Activated T-cell treated with anti-CD3 and anti-CD28 coated beads for 48 hours (primary cell): ENCODE measurements at places on chromosomes 2 and 18.
A peak's percentile ranks its signal among the peaks of the same experiment; 100 is the strongest.

GRCh38 chr2:145914716-145915115 lies 1394.8 kb upstream of the ZEB2 start:
- DNase-seq, result no peak

DNA sequence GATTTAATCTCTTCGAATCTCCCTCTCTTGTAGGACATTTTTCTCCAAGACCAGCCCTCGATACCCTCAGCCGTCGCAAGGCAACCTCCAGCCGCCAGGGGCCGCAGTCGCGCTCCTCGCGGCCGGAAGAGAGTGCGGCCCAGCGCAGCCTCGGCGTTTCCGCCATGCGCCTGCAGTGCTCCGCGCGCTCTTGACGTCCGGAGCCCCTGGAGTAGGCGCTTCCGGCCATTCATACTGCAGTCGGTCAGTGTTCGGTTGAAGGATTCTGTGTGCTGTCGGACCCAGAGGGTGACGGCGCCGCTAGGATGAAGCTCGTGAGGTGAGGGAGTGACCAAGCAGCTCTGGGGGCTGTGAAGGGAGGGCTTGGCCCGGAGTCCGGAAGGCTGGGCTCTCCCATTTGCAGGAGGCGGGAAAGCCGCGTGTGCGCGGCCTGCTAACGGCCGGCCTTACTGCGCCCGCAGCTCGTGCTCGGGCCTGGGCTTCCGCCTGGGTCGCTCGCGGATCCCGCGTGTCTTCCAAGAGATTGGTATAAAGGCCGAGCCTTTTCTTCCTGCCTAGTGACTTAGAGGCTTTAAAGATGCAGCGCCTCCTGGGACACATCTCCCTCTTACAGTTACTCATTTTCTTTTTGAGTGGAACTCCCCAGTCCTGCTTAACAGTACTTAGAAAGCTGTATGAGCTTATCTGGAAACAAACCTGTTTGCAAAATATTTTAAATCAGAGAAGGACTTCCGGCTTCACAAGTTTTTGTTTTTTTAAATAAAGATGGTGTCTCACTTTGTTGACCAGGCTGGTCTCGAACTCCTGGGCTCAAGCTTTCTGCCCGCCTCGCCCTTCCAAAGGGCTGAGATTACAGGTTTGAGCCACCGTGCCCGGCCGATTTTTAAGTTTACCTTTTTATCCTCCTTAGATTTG lies at the start of gene SNRPD1:
Gene SNRPD1, plus strand, starts transcription at position 190 of the 915 bp plus-strand sequence. Its CDS starts 116 bp downstream, at position 306.
- peak; percentile 92 for DNase-seq

GRCh38 chr2:120275617-120276400 lies 23.2 kb downstream of the RALB start:
- DNase-seq, result no peak

- no peak for DNase-seq
Observed at GRCh38 chr18:64399566-64399965, 250.7 kb upstream of the LINC00305 start.

DNA sequence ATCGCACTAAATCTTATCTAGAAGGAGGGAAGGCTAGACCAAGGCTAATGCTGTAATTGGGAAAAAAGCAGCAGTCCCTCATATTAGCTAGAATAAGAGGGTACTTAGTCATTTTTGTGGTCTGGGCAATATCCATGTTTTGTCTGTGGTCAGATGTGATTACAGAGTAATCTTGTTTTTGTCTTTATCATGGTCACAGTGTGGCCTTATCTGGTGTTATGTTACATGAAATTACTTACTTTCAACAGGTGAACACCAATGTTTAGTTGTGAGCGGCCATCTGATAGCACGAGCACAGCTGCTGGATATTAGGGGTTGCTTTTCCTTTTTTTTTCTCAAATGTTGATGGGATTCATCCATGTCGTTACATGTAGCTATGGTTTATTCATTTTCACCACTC lies 23.7 kb upstream of the PLEKHM3 start:
- no peak for DNase-seq

- DNase-seq, result no peak
Observed at GRCh38 chr18:54928236-54928635, 31.0 kb downstream of the CCDC68 start.

- DNase-seq, result no peak
Observed at GRCh38 chr2:234279637-234280036, 217.2 kb downstream of the ARL4C start.

GRCh38 chr2:33223856-33224255 lies 252.6 kb upstream of the RASGRP3 start:
- DNase-seq, result no peak

- DNase-seq, result no peak
Observed at GRCh38 chr2:149629026-149629425, 41.5 kb upstream of the MMADHC start.

DNA sequence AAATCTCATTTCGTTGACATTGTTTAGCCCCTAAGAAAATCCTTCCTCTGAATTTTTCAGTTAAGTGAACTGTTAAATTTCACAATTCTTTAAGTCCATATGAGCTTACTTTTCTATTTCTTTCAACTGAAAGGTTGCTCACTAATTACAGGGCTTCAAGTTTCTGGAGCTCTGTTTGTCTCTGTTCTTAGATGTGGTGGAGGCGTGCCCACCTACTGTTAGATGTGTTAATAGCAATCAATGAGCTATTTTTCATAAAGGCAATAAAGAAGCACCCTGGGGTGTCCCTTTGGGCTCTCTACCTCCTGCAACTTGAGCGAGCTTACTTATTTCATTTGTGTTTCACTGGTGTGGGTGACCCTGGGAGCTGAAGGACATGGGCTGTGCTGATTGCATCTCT lies 25.0 kb downstream of the CREG2 start:
- DNase-seq, result no peak

DNA sequence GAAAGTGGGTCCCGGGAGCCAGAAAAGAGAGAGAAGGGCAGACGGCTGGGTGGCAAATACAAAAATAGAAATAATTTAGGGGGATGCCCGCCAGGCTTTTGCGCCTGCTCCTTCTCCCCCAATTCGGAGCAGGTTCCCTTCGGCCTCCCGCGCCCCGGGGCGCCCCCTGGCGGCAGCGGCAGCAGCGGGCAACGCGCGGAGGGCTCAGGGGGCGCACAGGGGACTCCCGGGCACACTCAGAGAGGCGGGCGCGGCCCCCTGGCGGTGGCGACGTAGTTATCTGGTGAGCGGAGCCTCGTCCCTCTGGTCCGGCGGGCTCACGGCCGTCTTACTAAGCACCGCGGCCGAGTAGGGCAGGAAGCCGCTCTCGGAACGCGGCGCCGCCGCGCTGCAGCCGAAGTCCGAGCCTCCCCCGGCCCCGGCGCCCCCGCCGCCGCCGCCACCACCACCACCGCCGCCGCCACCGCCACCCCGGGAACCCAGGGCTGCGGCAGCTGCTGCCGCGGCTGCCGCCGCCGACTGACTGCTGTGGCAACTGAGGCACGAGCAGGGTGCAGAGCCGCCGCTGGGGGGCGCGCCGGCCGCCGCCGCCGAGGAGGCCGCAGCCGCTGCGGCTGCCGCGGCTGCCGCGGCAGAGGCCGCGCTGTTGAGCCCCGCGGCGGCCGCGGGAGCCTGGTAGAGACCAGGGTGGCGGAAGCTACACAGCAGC lies 3.8 kb downstream of the EVX2 start:
- DNase-seq, result peak; percentile 49

DNA sequence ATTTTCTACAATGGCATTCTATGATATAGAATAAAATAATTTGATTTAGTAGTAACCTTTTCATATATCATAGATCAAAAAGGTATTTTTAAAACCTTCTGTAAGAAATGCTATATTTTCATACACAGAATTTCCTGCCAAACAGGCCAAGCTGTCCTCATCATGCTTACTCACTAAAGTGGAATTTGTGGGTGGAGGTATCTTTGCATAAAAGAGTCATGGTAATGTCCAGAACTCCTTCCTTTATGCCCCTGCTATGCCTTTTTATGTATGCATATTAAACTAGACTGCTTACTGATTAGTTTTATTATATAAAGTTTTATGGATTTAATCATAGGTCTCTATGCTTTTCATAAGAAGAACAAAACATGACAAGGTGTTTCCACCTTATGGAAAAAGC lies 27.5 kb upstream of the MARCHF7 start:
- no peak for DNase-seq

DNA sequence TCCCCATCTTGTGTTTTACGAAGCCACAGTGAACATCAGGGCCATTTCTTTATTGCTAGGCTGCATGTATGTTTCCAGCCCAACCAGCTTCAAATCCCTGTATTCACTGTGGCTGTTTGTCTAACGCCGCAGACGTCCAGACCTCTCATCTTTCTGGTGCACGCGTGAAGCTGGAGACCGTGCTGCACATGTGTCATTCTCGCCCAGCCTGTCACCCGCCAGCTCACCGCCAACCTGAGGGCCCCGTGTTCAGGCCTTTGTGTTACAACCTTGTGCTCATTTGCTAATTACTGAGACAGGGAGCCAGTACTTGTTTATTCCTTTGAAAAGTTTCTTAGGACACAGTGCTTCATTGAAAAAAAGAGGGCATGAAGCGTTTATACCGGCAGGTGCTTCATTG lies 21.4 kb downstream of the SALL3 start:
- DNase-seq, result no peak

DNA sequence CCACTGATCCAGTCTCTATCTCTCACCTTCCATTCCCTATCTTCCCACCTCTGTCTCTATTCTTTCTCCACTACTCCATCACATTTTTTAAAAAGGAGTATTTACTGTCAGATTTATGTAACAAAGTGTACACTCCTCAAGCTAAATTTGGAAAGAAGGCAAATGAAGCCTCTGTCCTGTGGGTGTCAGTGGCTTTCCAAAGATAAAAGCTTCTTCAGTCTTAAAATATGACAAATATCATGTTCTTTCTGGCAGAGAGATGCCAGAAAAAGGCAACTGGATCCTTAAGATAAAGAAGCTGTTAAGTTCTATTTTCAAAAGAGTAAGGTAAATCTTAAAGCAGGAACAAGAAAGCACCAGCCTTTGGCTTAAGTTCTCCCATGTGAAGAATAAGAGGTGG lies 7.1 kb downstream of the DUSP11 start:
- DNase-seq, result no peak

DNA sequence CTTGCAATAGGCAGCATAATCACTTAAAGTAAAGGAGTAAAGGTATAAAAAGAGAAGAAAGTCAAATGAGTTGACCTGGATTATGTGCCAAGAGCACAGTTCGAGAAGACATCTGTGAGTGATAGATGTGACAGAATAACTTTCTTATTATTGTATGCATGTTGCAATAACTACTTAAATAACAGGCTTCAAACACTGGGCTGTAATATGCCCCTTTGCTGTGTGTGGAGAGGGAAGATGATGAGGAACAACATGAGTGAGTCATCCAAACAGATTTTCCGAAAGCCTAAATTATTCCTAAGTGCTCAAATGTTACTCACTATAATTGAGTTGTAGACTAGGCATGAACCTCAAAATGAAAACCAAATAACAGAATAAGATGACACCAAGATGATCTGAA lies 328.1 kb downstream of the EXOC6B start:
- no peak for DNase-seq

- no peak for DNase-seq
Observed at GRCh38 chr2:182646763-182647498, 69.1 kb upstream of the DNAJC10 start.

- no peak for DNase-seq
Observed at GRCh38 chr2:110848071-110848470, 115.7 kb downstream of the ACOXL start.

GRCh38 chr2:227462972-227463931 lies 8.7 kb upstream of the AGFG1 start:
- DNase-seq, result peak; percentile 16

DNA sequence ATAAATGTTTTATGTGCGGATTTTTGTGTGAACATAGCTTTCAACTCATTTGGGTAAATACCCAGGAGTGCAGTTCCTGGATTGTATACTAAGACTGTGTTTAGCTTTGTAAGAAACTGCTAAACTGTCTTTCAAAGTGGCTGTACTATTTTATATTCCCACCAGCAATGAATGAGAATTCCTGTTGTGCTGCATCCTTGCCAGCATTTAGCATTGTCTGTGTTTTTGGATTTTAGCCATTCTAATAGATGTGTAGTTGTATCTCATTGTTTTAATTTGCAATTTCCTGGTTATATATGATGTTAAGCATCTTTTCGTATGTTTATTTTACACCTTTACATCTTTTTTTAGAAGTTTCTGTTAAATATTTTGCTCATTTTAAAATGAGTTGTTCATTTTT lies 24.2 kb downstream of the VRK2 start:
- no peak for DNase-seq

- no peak for DNase-seq
Observed at GRCh38 chr2:211451642-211452041, 895.2 kb downstream of the CPS1 start.

GRCh38 chr2:235734688-235735231 lies 240.9 kb downstream of the AGAP1 start:
- no peak for DNase-seq

GRCh38 chr2:149200109-149200520 lies 130.3 kb upstream of the LYPD6 start:
- DNase-seq, result no peak

DNA sequence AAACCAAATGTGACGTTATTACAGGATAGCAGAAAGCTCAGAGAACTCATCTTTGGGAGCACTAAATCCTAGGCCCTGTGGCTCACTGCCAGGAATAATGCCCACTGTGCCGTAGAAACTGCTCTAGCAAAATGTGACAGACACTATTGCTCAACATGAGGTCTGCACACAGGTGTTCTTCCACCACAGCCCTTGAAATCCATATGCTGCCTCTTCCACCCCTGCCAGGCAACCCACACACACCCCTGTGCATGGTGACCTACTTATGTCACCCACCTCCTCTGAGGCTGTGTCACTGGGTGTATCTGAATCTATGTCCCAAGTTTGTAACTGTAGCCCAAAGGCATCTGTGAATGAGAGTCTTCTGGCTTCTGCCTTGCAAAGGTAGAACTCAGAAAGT lies 66.1 kb upstream of the MBOAT2 start:
- DNase-seq, result no peak

DNA sequence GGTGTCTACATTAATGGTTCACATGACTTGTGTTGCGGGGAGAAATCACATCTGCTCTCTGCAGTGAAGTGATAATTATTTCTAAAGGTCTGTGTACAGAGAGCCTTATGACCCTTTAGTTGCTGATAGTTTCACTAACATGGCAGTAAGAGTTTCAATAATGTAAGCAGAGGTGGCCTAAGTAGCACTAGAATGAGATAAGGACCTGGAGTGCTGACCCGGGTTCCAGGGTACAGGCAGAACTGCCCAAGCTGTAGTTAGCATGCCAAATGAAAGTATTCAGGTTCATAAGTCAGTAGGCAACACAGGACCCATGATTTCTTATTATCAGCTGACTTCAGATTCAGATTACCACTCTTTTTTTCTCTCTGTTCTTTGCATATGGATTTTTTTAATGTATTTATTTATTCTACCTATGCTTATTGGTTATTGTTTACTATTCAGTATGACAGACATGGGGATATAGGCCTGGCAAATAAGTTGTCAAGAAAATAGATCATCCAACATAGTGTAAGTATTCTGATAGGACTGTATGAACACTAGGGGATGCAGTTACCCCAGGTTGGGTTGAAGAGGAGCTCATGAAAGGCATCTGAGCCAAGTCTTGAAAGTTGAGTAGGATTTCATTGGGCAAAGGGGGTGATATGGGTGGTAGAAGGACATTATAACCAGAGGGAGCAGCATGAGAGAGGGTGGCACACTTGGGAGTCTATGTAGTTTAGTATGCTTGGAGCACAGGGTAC lies 105.2 kb downstream of the CCDC85A start:
- no peak for DNase-seq
